Endothelial cell (in vitro differentiated cells): ENCODE measurements at places on chromosomes 16 and 17.

DNA sequence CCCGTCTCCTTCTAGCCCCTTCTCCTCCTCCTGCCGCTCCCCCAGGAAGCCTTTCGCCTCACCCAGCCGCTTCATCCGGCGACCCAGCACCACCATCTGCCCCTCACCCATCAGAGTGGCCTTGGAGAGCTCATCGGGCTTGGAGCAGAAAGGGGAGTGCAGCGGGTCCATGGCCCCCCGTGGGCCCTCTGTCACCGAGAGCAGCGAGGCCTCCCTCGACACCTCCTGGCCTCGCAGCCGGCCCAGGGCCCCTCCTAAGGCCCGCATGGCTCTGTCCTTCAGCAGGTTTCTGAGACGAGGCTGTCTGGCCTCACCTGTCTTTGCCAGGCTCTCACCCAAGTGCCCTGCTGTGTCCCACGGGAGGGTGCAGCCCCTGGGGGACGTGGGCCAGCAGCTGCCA lies 87.9 kb downstream of the RGS9 start:
- no peak for DNase-seq

DNA sequence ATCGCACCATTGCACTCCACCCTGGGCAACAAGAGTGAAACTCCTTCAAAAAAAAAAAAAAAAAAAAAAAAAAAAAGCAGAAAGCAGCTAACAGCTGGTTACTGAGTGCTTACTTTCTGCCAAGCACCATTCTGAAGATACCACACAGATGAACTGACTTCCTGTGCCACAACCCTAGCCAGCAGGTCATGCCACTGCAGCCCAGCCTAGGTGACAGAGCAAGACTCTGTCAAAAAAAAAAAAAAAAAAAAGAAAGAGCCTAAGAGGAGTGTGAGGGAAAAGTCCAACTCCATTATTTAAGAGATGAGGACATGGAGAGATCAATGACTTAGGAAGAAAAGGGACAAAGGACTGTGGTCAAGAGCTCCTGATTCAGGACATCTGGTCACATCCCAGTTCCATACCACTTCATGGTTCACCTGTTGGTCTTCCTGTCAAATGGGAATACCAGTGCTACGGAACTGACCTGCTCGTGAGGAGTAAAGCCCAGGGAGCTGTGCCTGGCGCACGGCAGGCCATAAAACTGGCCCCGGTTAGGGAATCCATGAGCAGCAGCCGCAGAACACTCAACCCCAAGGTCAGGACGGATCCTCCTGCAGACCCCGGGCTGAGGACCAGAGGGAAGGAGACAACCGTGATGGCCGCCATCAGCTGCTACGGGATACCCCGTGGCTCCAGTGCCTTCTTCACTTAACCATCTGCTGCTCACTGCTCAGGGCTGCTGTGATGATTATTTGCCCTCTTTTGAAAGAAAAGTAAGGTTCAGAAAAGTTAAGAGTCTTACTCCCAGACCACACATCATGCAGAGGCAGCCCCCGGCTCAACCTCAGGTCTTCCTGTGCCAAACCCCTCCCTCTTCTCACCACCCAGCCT lies 950 bp downstream of the KLHDC4 start:
- DNase-seq = no peak

DNA sequence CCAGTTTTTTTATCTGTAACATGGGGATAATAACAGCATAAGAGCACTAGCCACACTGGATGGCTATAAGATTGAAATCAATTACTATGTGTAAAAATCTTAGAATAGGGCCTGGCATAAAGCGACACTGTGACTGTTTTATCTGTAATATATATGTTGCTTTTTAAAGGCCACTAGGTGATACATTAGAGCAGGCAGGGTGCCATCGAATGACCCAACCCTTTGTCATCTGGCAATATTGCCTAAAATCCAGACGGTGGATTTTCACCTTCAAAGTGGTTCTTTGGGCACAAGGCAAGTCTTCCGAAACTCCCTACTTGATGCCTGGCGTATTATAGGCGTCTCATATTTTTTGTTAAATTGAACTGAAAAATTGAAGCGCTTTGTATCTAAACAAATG lies 69.1 kb downstream of the PRKCA start:
- DNase-seq = no peak

DNA sequence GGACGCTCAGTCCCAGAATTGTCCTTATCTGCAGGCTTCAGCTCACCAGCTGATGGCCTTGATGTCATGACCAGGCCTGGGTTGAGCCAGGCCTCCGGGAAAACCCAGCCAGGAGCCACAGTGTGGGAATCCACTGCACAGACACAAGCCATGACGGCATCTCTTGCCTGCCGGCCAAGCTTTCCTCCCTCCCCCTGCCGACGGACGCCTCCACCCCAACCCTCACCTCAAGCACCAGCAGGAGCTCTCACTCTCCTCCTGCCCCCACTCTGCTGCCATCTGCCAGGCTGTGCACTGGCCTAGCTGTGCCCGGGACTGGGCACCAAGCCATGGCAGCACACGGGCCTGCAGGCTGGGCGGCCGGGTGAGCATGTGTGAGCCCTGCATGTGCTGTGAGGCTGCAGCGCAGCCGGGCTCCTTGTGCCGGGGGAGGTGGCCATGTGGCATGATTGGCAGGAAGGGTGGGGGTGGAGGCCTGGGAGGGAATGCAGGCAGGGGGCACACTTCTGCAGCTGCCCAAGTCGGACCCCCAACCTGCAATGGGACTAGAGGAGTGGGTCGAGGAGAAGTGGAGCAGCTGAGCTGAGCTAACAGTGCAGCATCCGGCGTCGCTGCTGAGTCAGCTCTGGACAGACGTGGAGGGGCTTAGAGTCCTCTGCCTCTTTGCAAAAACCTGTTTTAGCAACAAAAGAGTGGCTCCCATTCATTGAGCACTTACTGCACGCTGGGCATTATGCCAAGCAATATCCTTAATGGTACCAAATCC lies 268.5 kb downstream of the CBLN1 start:
- no peak for DNase-seq

DNA sequence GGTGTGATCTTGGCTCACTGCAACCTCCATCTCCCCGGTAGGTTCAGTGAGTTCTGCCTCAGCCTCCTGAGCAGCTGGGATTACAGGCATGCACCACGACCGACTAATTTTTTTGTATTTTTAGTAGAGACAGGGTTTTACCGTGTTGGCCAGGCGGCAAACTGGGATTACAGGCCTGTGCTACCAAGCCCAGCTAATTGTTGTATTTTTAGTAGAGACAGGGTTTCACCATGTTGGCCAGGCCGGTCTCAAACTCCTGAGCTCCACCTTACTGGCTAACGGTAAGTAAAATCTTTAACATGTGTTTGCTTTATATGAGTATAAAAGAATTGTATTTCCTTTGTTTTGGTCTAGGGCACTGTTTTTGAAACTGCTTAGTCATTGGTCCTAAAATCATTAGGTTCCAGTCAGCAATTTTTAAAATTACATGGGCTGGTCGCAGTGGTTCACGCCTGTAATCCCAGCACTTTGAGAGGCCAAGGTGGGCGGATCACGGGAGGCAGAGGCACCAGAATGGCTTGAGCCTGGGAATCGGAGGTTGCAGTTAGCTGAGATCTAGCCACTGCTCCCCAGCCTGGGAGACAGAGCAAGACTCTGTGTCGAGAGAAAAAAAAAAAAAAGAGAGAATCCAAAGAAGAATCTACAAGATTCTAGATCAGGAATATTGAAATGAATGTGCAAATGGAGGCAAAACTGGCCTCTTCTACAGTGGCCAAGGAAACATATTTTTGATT lies 3.6 kb downstream of the FLYWCH1 start:
- DNase-seq = no peak
